ENCODE measurements at places on chromosomes 13 and 19.

- DNase-seq = no peak
These were observed 376.4 kb downstream of the FGF9 start for GRCh38 chr13:22047082-22047784.

DNA sequence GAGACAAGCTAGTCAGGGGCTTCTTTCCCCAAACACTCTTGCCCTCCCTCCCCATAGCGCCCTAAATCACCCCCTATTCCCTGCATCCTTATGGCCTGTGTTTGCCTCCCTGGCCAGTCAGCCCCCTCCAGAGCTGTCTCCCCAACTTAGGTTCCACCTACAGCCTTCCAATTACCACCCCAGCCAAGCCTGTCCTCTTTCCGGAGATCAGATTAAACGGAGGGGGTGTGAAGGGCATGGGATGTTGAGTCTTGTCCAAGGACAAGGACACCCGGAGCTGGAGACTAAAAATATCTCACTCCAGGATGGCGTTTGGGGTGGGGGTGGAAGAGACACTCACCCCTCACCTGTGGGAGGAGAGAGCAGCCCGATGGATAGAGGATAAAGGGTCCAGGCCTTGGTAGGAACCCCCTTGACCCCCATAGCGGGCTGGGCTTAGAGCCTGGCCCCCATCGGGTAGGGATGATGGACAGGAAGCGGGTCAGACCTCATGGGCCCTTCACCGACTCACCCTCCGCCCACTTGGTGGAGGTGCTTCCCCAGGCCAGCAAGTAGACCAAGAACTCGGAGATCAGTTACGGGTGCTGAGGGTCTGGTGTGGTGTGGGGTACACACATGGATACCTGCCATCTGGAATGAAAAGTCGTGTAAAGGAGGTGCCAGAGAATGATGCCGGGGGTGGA, 6.0 kb downstream of the ZNF865 start:
- no peak for DNase-seq

DNA sequence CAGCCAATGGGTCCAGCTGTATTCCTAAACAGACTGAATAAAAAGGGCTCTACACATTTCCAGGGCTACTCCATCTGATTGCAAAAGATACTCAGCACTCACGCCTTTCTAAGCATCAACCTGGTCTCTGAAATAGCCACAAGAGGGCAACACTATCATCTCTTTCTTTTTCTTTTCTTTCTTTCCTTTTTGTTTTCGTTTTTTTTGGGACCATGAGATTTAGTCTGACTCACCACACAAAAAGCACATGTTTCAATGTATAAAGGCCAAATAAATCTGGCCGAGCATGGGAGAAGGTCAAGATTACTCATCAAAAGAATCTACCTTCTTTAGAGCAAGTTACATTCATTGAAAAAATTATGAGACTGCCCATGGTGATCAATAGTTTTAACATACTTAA, 805.6 kb upstream of the ARGLU1 start:
- peak; percentile 33 for DNase-seq

DNA sequence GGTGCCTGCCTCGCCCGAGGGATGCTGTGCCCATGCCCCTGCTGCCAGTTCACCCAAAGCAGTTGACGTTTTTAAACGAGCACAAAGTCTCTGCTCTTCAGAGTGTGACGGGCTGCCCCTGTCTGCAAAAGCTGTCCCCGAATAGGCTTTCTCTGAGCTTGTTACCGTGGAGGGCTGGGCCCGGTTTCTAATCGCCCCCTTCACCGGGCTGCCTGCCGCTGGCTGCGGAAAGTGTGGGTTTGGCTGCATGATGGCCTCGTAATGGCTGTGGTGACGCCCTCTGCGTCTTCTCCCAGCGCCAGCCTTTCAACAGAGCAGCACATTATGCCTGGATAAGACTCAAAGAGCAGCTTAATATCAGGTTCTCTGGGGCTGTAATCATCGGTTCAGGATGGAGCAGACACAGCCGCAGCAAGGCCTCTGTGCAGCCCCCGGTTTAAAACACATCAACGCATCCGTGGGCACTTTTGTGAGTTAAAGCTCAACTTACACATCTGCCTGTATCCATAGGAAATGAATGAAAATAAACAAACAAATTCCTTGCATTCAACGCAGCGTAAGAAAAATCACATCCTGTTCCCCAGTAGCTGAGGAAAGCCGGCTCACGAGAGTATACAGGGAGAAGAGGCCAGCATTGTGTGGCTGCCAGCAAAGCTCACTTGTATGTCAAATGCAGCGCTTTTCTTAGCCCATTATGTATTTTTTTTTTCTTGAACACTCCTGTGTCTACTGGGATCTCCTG, 166.4 kb upstream of the SOX1 start:
- DNase-seq = peak; percentile 24

DNA sequence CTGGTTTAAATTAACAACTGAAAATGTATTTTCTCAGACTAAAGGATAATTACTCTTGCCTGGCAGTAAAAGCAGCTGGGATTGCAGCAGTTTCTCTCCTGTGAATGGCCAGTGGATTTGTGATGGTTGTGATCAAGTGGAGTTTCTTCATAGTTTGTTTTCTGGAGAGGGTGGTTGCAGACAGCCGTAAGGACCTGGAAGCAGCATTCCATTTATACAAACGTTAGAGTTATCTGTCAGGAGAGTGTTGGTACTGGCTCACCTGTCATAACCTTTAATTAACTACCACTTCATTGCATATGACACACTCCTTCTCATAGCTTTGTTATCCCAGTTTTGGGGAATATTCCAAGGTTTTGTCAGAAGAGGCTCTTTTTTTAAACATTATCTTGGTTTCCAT, 258.4 kb upstream of the SLC10A2 start:
- no peak for DNase-seq

- DNase-seq = no peak
These were observed 23.7 kb upstream of the MAB21L1 start for GRCh38 chr13:35500144-35500543.

DNA sequence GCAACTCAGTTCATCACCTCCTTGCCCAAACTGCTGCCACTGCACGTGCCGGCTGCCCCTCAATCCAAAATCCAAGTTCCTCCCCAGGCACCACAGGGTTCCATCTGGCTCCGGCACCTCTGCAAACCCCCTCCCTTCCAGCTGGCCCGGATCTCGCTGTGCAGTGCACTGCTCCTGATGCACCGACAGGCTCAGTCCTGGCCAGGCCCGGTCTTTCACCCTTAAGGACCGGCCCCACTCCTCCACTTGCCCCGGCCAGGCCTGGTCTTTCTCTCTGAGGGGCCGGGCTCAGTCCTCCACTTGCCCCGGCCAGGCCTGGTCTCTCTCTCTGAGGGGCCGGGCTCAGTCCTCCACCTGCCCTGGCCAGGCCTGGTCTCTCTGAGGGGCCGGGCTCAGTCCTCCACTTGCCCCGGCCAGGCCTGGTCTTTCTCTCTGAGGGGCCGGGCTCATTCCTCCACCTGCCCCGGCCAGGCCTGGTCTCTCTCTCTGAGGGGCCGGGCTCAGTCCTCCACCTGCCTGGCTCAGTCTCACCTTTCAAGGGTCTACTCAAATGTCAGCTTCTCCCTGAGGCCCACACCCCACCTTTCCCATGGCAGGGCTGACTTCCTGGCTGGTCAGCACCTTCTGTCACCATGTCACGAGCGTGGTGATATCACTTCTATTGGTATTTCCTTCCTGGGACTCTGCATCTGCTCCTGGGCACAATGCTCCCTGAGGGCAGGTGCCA, 6.9 kb downstream of the ZNF787 start:
- DNase-seq = no peak

DNA sequence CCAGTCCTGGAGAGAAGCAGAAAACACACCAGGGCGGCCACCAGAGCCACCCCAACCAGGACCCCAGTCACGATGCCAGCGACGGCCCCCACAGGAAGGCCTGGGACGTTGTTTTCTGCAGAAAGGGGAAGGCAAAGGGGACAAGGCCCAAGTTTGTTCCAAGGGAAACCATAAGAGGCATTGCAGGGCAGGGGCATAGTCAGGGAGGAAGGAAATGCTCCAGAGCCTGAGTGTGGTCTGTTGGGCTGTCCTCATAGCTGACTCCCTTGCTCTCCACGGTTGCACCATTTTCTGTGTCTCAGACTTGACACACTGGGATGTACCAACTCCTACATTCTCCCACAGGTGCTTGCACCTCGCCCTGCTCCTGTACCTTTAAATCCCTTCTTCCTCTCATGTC, 5.2 kb downstream of the CEACAM4 start:
- DNase-seq = peak; percentile 17

DNA sequence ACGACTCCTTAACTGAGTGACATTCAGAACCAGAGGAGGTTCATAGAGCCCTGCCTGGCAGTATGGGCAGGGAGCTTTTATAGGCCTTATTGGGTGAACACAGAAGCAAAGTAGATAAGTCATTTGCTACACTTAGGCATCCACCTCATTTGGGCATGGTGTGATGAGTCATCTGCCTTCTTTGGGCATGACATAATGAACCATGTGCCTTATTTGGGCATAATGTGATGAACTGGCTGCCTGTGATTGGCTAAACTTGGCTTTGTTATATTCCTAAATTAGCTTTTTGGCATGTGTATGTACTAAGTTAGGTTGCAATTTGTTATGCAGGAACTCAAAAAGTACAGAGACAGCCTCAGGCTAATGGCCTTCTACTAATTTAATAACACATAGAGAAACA, 2210.2 kb upstream of the PCDH20 start:
- DNase-seq = no peak

GRCh38 chr19:44847144-44848035, 1.3 kb downstream of the NECTIN2 start:
- peak; percentile 81 for DNase-seq

- no peak for DNase-seq
These were observed 56.0 kb downstream of the ARHGEF7 start for GRCh38 chr13:111171112-111171511.

DNA sequence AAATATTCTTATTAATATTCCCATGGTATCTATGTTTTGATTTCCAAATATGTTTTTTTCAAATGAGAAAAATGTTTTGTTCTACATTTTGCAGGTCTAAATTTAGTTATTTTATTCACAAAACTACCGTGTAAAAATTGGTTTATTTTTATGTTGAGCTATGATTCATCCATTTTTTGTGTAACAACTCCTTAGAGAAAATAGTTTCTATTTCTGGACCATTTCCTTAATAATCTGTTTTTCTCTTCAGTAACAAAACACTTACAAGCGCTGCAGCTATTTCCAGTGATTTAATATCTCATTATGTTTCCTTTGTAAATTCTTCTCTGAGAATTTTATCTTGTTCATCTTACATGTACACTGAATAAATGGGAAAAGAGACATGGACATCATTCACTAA, 550.7 kb upstream of the SLITRK5 start:
- no peak for DNase-seq

- no peak for DNase-seq
These were observed 68.9 kb downstream of the ZIC5 start for GRCh38 chr13:99902657-99903056.

GRCh38 chr19:1790054-1790792, 21.9 kb downstream of the ATP8B3 start:
- DNase-seq = no peak

GRCh38 chr19:46133101-46133627, 8.7 kb upstream of the IGFL3 start:
- peak; percentile 88 for DNase-seq

DNA sequence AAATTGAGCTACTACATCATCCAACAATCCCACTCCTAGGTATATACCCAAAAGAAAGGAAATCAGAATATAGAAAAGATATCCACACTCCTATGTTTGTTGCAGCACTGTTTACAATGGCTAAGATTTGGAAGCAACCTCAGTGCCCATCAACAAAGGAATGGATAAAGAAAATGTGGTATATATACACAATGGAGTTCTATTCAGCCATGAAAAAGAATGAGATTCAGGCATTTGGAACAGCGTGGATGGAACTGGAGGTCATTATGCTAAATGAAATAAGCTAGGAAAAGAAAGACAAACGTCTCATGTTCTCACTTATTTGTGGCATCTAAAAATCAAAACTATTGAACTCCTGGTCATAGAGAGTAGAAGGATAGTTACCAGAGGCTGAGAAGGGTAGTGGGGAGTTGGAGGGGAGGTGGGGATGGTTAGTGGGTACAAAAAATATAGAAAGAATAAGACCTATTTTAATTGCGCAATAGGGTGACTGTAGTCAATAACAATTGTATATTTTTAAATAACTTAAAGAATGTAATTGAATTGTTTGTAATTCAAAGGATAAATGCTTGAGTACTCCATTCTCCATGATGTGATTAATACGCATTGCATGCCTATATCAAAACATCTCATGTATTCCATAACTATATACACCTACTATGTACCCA, 27.0 kb upstream of the HNRNPA1L2 start:
- DNase-seq = no peak

DNA sequence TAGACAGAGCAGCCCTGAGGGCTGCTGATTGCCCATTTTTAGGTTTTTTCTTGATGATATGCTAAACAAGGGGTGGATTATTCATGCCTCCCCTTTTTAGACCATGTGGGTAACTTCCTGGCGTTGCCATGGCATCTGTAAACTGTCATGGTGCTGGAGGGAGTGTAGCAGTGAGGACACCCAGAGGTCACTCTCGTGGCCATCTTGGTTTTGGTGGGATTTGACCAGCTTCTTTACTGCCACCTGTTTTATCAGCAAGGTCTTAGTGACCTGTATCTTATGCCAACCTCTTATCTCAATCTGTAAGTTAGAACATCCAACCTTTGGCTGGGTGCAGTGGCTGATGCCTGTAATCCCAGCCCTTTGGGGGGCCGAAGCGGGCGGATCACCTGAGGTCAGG, 148.0 kb downstream of the PTPRS start:
- DNase-seq = peak; percentile 53

DNA sequence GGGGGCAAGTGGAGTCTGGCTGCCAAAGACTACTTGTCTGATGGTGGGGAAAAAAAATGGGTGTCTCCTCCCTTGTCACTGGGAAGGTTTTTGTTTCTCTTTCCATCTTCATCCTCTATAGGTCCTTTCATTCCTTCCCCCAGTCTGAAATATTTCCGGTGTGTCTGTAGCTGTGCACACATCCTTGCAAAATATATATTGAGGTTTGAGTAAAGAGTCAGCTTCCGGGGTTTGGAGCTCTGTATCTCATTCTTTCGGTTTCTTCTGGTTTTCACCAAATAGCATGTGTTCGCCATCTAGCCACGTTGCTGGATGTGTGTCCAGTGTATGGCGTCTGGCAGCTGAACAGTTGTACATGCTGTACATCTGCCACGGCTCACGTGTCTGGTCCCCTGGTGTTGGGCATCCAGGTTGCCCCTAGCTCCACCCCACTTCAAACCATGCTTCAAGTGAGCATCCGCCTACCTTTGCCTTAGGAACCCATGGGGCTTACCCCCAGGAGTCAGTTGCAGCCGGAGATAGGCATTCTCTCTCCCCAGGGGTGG, 142.2 kb downstream of the SIPA1L3 start:
- no peak for DNase-seq

DNA sequence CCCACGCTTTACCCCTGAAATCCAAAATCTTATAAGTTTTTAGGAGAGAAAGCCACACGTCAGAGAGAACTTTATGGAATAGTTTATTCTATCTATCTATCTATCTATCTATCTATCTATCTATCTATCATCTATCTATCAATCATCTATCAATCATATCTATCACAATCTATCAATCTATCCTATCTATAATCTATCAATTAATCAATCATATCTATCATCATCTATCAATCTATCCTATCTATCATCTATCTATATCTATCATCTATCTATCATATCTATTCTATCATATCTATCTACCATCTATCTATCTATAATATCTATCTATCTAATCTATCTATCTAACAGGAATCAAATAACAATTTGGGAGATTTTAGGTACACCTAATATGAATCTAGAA, 115.1 kb downstream of the FGF9 start:
- no peak for DNase-seq

All from H9 (cell line).